ENCODE measurements at places on chromosomes 3 and 15.

GRCh38 chr15:55998478-55998877, 5.1 kb upstream of the NEDD4 start:
- ATAC-seq, result no peak

GRCh38 chr15:22265970-22266369, 185.6 kb downstream of the OR4M2 start:
- no peak for ATAC-seq

GRCh38 chr3:161203485-161204098, 17.5 kb upstream of the NMD3 start:
- no peak for ATAC-seq

DNA sequence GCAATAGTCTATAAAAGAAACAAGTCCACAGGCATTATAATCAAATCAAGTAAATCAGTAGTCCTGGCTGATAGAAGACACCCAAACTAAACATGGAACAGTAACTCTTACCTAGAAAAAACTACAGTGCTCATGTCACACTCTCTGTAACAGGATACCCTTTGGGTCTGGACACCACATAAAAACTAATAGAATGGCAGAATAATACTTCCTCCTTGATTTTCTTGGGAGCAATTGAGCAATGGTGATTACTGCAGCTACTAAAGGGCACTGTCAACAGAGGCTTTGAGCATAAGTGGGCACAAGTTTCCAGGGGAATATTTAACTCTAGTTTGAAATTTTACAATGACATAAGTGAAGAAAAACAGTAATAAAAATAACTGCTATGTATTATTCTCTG, 59.5 kb downstream of the GLB1 start:
- no peak for ATAC-seq

DNA sequence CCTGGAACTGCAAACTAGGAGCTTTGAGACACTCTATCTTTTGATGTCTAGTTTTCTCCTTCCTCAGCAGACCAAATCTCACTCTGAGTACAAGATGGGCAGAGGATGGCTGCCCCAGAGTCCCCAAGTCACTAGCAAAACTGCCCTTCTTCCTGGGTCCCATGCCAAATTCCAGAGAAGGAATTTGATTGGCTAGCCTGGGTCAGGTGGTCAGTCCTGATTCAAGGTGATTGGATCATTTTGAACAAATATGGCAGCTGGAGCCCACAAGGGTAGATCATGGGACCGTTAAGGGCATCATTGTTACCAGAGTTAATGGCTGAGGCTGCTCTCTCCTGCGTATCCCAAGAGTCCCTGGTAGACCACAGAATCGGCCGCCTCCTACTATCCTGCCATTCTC, 21.7 kb downstream of the SLC6A1 start:
- ATAC-seq, result no peak

Data from activated T-helper 17 cell treated with anti-CD3 and anti-CD28 coated beads, Interleukin-2, amount 50 U/mL, for 72 hours (primary cell).